ENCODE measurements at places on chromosomes 16 and 17.
A peak's percentile ranks its signal among the peaks of the same experiment; 100 is the strongest.

DNA sequence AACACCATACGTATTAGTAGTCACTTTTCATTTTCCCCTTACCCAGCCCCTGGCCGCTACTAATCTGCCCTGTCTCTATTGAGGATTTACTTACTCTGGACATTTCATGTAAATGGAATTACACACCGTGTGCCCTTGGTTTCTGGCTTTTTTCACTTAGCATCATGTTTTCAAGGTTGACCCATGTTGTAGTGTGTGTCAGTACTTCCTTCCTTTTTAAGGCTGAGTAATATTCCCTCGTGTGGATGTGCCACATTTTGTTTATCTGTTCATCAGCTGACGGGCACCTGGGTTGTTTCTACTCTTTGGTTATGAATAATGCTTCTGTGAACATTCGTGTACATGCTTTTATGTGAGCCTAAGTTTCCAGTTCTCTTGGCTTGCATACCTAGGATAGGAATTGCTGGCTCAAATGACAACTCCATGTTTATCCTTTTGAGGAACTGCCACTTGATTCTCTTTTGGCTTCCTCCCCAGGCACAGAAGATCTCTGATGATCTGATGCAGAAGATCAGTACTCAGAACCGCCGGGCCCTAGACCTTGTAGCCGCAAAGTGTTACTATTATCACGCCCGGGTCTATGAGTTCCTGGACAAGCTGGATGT lies 7.7 kb downstream of the PSMD3 start:
- DNase-seq = no peak

DNA sequence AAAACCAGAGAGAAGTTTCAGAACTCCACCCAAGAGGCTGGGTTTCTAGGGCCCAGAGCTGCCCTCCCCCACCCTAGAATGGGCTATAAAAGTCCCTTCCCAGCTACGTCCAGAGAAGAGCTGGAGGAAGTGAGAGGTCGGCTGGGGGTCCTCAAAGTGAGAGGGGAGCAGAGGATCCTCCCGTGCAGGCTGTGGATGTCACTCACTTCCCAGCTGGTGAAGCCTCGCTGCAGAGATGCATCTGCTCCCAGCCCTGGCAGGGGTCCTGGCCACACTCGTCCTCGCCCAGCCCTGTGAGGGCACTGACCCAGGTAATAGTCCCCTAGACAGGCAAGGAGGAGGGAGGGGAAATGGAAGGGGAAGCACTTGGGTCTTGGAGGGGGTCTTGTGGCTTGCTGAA lies at the start of gene EPX:
Gene EPX, plus strand, starts transcription at position 115 of the 400 bp plus-strand sequence. Its CDS starts 121 bp downstream, at position 236.
- no peak for DNase-seq

DNA sequence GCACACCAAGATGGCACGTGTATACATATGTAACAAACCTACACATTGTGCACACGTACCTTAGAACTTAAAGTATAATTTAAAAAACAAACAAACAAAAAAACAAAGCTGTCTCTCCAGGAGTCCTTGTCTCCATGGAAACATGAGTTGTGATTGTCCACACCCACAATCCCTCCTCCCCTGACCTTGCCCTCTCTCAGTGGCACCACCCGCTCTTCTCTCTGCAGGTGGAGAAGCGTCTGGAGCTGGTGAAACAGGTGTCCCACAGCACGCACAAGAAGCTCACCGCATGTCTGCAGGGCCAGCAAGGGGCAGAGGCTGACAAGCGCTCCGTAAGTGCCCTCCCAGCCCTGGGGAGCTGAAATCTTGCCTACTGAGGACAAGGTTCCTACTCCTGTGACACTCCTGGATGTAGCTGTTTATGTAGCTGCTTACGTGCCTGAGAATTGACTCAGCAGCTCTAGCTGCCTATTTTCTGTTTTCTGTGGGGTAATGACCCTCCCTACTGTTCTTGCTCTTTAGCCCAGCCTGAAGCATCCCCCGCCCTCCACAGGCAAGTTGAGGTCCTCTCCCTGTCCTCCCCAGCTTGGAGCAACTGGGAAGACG lies 107.0 kb downstream of the ARHGAP44 start:
- no peak for DNase-seq

DNA sequence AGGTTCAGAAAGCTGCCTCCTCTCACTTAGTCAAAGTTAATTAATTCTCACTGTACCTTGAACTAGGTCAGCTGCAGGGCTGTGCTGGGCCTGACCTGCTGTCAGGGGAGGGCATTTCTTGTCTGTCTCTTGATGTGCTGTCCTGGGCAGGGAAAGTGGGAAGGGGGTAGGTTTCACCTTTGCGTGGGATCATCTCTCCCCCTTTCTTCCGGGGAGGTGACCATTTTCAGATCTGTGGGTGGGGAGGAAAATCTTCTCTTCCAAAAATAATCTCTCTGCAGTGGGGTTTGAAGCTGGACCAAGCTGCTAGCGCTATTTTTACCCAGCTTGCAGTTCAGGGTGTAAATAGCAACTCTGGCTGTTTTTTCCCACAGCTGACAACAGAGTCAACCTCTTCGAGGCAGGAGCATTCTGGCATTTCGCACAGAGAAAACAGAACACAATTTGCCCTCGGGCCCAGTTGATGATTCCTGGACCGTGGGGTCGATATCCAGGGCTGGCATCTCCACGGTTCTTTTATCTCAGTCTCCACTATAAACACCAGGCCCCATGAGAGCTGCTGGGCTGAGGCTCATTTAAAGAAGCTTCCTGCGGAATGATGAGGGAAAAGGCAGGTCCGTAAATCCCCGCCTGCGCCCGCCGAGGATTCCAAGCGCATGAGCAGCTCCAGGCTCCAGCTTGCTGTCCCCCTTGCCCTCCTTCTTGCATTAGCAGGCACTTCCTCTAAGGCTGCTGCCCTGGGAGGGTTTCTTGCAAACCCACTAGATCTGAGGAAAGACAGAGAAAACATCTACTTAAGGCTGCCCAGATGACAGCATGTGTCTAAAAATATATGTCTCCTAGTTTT lies 93.9 kb downstream of the YPEL2 start:
- no peak for DNase-seq

DNA sequence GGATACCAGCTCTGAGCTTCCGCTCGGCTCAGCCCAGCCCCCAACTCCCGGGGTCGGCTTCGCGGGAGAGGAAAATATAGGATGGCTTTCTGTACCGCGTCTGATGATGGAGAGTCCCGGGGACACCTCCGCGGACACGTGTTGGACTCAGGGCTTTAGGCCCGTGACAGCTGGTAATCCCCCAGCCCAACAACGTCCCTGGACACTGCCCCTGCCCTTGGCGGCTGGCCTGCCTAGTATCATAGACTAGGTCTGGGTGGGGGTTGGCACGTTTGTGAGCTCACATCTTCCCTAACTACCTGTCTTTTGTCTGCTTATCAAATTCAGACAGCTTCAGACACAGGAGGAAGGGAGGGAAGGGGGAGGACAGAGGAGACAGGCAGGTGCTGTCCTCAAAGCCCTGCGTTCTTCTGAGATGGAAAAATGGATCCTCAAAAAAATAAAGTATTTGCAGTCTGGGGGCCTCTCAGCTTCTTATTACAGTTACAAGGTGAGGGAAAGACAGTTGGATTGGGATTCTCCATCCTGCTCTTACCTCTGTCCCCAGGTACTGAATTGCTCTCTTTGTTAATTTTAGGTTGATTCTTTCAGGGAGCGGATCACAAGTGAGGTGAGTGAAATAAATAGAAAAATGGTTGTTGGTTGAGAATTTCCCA lies 698 bp downstream of the PSME3 start:
- no peak for DNase-seq

DNA sequence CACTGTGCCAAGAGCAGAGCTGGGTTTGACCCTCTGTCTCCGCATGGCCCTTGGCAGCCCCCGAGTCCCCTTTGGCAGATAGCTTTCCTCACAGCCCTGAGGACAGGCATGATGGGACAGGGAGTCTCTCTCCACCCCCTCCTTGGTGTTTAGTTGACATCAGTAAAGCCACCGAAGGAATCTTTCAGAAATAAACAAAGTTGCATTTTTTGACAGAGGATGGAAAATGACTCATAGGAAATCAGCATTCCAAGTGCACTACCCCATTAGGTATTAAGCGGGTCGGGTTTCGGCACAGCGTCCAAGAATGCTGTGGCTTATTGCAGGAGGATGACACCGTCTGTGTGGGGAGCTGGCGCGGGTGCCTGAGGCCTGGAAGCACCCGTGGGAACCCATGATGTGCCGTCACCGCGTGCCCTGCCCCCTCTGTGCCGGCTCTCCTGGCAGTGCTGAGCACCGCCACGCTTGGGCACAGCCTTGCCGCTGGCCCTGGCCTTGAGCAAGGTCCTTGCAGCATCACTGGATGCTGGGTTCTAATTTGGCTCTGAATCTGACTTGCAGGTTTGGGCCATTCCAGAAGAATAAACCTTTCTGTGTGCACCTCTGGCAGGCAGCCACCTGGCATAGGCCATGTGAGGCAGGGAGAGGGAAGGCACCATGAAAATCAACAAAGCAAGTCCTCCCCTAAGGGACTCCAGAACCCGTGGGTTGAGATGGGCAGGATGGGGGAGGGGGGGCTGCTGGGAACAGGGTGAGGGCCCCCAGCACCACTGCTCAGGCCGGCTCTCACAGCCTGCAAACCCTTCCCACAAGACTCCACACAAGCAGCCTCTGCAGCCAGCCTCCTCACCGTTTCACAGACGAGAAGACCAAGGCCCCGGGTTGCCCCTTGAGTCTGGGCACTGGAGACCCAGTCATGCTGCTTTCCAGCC lies 50.5 kb upstream of the ZNF469 start:
- no peak for DNase-seq

GRCh38 chr17:39027455-39028035 lies 60.3 kb upstream of the FBXO47 start:
- DNase-seq = no peak

GRCh38 chr17:77542011-77542410 lies 401.2 kb downstream of the SEC14L1 start:
- DNase-seq = peak; percentile 67

Data from OCI-M1 (cell line).